Mesothelial cell of epicardium (in vitro differentiated cells): ENCODE measurements at places on chromosomes 6 and 20. TPM values are rescaled to one million over a fixed set of nuclear protein-coding genes. Genes with fewer than 3 reads are reported as not detected.

DNA sequence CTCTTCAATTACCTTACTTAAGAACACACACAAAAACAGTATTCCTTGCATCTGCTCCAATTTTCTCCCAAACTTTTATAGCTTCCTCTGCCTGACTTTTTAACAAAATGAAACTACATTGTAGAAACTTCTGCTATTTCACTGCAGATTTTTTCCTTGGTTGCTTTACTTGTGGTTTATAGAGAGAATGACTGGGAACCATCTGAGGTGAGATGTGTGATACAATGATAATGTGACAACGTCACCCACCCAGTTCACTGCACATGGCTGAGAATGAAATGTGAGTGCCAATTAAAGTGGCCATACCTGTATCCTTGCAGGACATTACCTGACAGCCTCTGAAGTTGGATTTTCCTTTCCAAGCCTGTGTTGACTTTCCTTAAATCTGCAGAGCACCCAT lies 258.4 kb downstream of the CD83 start:
- no peak for DNase-seq

DNA sequence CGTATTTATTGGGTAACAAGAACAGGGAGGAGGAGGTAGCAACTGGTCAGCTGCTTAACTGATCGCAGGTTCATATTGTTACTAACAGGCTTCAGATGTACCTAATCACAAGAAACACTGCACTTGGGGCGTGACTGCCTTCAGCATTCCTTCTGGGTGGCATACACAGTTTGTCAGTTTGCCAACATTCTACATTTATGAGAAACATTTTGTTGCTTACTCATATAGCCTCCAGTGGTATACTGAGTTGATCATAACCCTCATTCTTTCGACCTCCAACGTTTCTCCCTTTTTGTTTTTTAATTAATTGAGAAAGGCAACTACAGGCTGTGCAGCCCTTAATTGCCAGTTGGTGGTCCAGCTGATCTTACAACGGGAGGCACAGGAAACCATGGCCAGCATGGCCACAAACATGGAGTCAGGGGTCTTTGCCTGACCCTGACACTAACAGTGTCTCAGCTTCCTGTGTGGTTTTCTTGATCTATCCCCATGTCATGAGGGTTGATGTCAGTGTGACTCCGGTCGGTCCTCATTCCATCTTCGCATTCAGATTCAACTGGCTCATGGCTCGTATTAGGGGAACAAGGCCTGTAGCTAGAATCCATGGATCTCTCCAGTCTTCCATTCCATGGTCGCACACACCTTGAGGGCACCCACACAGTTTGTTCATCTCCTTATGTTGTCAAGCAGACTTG lies 9.4 kb downstream of the EPB41L2 start:
- no peak for DNase-seq

DNA sequence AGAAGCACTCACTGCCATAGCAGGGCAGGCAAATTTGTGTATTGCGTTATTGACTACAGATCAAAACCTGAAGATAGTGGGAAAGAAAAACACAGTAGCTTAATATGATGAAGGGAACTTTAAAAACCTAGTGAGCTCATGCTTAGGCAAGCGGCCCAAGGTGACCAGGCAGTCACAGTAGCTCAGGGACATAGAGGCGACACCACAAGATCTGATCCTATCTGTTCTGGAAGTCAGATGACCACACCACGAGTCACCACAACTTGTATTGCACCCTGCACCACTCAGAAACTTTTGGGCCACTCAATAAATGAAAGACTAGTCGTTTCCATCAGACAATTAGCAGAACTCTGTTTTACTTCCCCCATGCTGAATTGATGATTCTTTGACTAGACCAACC lies 4.9 kb downstream of the CLIC5 start:
- no peak for DNase-seq

- no peak for DNase-seq
Observed at GRCh38 chr6:157865249-157865648, 42.2 kb downstream of the SNX9 start.

C2 gene
- 1.6 to 2.9 TPM (median 2.7 TPM) in 3 replicates for total RNA-seq

LY6G6D gene
- 0.67 to 1.8 TPM (median 0.82 TPM) in 3 replicates for total RNA-seq

- DNase-seq = no peak
Observed at GRCh38 chr6:41688256-41688965, 47.0 kb downstream of the TFEB start.

GRCh38 chr6:96923871-96924493 lies 546 bp upstream of the KLHL32 start:
- DNase-seq = no peak
